ENCODE measurements at places on chromosomes 12 and 14. TPM values are rescaled to one million over a fixed set of nuclear protein-coding genes. Genes with fewer than 3 reads are reported as not detected.

EID3 gene
- 14.9 TPM for total RNA-seq

OTOGL gene
- total RNA-seq: 0.16 TPM

ANO2 gene
- not detected for total RNA-seq

TSPAN19 gene
- not detected for total RNA-seq

PRMT5 gene
- 23.0 TPM for total RNA-seq

NOXRED1 gene
- not detected for total RNA-seq

NTS gene
- total RNA-seq: 0.09 TPM

RFX4 gene
- total RNA-seq: not detected

All from fibroblast of the aortic adventitia (primary cell).